ENCODE measurements at places on chromosomes 3 and 15.

DNA sequence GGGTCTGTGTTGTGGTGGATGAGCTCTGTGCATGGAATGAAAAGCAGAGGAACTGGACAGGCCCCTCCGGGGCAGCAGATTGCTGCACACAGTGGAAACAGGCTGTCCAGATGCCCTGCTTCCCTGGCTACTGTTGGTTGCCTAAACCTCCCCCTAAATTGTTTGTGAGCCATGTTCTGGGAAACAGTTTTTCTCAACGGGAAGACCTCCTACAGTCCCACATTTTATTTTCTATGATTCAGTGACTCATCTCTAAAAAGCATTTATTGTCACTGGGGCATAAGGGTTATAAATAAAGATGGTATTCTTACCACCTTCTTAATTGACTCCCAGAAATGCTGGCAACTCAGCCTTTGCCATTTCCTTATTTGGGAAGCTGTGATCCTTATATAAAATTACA, 20.3 kb upstream of the PTPN9 start:
- DNase-seq, result no peak

GRCh38 chr15:30979457-30979856, 12.0 kb downstream of the MTMR10 start:
- no peak for DNase-seq

DNA sequence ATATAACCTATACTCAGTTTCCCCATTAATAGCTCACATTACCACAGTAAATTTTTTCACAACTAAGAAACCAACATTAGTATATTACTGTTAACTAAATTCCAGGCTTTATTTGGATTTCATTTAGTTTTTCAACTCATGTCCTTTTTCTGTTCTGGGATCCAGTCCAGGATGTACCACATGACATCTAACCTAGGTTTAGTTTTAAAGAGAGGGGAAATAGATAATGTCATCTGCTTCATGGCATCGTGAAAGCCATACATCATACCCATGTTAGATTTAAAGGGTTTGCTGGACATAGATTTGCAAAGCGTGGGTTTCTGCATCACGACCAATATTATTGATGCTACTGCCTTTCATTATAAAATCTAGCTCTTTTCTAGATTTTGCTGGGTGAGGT, 33.2 kb upstream of the RPP14 start:
- DNase-seq, result no peak

DNA sequence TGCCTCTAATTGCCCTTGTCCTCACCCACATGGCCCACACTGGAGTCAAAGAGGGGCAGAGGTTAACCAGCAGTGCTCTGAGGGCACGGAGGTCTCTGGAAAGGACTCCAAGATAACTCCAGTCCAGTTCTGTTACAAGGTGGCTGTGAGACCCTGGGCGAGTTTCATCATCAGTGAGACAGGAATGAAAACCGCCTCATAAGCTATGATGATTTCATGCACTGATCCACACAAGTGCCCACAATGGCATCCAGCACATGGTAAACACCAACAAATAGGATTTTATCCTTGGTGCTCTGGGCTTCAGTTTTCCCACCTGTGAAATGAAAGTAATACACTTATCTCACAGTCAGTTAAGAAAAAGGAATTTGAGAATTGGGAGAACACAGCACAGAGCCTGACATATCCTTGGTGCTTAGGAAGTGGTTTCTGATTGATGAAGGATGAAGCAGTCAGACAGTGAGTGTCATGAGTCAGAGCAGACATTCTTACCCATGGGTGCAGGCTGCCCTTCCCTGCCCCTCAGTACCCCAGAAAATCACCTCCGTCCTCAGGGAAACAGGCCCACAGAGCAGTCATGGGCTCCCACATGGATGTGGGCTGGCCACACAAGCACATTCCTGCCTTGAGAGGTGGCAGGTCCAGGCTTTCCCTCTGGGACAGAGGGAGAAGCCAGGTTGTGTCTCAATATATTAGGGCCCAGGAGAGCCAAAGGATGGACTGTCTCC, 48.4 kb downstream of the DAPK2 start:
- DNase-seq, result no peak

- no peak for DNase-seq
These were observed 21.6 kb upstream of the PSTPIP1 start for GRCh38 chr15:76973362-76973743.

DNA sequence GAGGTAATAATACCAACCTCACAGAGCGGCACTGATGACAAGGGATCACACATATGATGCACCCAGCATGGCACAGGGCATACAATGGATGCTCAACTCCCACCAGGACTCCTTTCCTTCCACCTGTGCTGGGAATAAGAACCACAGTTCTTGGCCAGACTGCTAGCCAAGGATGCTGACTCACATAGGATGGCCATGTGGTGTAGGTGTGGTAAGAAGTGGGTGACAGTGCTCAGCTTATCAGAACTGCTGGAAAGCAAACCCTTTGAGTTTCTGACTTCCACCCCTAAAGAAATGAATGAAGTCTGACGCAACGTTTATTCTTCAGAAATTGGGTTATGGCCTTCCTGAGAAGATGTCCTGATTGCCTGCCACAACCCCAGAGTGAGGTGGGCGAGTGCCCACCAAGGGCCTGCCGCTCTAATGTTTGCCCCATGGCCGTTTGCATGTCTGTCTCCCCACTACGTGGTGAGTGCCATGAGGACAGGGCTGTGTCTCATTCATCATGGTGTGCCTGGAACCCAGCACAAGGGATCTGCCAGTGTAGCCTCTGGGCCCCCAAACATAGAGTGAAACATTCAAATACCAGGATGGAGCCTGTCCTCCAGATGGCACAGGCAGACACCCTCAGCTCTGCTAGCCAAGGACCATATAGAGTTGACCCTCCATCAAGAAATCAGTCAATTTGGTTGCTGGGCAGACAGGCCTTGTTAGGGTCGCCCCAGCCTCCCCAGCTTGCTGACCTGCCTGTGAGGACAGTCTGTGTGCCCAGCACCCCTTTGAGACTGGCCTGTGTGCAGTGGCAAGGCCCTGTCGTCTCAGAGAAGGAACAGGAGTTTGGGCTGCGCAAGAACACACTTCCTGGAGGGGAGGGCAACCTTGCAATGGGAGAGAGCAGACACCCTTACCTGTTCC, 57.6 kb upstream of the SLCO2A1 start:
- no peak for DNase-seq

DNA sequence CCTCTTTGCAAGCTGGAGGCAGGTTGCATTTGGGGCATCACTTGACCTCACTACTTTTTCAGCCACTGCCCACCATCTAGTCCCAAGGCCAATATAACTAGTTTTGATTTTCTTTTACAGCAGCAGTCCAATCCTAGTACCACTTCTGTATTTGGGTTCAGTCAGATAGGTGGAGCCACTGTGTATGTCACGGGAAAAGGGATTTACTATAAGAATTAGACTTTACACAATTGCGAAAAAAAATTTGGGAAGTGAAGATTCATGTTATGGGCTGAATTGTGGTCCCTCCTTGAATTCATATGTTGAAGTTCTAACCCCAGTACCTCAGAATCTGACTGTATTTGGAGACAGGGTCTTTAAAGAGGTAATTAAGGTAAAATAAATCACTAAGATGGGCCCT, 37.4 kb upstream of the NMNAT3 start:
- DNase-seq, result no peak

DNA sequence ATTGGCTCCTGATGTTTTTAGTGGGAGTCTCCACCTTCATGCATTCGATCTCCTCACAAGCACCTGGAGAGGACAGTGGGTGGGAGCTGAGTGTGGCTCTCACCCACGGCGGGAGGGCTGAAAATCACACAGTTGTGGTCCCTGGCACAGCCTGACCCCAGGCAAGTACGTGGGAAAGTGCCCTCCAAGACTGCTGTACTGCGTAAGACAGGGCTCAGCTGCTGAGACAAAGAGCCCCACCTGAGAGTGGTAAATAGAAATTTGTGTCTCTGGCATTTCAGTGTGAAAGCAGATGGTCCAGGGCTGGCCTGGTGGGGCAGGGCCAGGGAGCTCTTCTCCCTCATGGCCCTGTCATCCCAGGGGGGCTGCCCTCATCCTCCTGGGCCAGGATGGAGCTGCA, 77.4 kb upstream of the IQSEC1 start:
- DNase-seq, result no peak

- no peak for DNase-seq
These were observed 101.8 kb downstream of the STT3B start for GRCh38 chr3:31634476-31634875.

DNA sequence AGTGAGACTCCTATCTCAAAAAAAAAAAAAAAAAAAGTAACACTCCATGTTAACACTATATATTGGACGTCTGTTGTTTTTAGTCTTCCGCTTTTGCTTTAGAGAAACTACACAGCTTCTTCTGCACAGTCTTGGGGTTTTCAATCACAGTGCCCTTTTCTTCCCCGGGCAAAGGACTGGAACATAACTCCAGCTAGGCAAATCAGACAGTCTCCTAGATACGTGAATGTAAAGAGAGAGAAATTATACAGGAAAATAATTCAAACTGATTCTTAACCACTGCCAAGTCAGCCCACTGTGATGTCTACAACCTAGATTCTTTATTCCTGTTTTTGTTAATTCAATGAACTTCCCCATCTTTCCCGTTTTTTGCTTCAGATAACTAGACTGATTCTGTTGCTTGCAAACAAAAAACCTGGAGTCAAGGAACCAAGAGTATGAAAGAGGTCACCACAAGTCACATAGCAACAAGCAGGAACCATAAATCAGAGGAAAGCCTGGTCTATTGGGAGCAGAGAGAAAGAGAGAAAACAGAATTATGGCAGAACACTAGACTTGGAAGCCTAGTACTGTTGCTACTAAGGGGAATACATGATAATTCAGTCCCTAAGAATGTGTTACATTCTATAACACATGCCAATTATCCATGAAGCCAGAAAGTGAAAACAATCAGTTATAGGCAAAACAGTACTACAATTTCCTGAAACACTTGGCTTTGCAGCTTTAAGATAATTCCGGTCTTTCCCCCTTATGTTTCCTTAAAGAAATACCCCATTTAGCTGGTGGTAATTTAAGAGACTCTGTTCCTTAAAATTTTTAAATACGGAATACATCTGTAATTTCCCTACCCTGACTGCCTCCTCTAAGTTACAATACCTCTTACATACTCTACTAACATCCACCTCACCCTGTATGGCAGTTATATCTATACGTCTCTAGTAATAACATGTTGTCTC, 63.1 kb downstream of the TBL1XR1 start:
- no peak for DNase-seq

DNA sequence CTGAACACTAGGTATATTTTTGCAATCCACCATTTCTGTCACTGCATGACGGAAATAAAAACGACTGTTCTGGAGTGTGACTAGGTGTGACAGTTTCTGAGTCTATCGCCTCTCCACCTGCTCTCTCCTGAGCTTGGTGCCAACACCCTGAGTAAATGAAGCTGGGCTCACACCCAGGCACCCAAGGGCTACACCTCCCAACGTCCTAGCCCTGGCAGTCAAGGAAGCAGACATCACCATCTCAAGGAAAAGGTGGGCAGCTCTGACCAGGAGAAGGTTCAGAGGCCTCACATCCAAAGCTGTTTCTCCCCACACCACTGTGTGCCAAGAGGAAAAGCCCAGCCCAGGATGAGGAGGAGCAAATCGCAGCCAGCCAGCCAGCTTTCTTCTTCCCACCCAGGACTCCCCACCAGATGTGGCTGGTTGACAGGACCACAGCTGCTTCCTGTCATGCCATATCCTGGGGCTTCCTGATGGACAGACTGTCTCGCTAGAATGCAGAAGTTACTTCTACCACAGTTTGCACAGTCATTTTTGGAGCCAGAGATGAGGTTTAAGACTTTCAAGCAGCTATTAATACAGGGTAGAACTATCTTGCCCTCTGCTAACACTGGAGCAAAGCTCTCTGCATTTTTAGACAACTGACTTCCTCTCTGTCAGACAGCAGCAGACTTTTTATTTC, 3.3 kb downstream of the SCAMP2 start:
- DNase-seq, result no peak

DNA sequence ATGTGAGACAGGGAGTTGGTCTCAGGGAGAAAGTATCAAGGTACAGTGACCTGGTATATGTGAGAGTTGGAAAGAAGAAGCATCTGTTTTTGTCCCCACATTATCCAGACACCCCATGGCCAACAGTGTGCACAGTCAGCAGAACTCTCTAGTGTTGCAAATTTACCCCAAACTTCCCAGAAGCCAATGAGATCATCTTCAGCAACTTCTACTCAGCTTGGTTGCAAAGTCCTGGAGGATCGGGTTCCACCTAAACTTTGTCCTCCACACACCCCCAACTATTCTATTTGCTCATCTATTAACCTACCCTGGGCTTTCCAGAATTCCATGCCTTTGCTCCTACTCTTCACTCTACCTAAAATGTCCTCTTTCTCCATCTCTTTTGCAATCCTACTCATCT, 15.7 kb downstream of the RBSN start:
- DNase-seq, result no peak

DNA sequence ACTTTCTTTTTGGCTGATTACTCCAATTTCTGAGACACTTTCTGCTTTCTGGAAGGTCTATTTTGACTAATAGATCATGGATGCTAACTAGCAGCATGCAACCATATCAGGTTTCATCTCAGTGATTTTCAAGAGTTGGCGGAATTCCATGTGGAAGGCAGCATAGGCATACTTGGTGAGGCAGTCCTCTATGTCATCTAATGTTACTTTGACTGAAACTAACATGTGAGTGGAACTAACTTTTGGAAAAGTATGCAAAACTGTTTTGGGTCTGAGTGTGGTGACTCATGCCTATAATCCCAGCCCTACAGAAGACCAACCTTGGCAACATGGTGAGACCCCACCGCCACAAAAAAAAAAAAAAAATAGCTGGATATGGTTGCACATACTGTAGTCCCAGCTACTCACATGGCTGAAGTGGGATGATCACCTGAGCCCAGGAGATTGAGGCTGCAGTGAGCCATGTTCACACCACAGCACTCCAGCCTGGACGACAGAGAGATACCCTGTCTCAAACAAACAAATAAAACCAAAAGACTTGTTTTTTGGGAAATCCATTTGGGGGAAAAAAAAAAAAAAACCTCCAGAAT, 1033.7 kb downstream of the ROBO1 start:
- no peak for DNase-seq

GRCh38 chr3:25292036-25292435, 136.0 kb upstream of the RARB start:
- DNase-seq, result no peak

DNA sequence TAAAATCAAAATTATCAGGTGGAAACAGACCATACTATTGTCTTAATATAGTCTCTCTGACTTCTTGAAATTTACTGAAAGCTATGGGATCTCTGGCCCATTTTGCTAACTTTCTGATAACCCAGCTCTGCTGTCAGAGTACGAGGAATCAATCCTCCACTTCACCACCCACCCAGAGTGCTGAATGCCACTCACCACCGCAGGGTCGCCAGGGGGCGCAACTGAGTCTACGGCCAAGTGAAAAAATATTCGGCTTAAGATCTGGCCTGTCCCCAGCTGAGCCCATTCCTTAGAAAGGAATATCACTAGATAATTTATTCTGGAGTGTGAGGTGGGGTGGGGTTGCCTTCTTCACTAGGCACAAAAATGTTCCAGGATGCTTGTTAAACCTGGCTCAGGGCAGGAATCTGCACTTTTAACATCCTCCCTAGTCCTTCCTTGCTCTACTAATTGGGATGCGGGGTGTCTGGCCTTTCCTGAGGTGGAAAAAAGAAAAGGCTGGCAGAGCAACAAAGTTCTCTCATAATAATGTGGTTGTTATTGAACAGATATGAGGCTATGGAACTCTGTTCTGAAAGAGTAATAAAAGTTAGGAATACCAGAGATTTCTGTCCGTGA, 520.6 kb downstream of the MFSD1 start:
- DNase-seq, result peak; percentile 9

- no peak for DNase-seq
These were observed 27.6 kb downstream of the C2CD4A start for GRCh38 chr15:62094388-62094787.
